ENCODE measurements at places on chromosomes 11 and 22. TPM values are rescaled to one million over a fixed set of nuclear protein-coding genes. Genes with fewer than 3 reads are reported as not detected.

DNA sequence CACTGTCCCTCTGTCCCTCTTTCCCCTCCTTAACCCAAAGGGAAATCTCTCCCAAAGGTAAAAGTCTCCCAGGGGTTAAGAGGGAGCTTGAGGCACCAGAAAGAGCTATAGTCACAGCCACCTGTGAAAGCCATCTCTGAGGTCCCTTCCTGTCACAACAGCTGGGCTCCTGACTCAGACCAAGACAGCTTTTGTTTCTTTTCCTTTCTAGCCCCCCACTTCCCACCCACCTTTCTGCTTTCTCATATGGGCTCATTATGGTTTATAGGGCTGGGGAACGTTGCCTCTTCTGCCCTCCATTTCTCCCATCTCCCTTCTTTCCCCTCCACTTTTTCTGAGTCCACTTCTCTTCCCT lies 19.1 kb downstream of the MIF start:
- DNase-seq: no peak
- peak overlapping the region; percentile 81 for H3K27ac ChIP-seq
- peak overlapping the region; percentile 85 for H3K4me3 ChIP-seq
- peaks cover 11% of the 10 kb centered on the region for H3K4me1 ChIP-seq
- H3K36me3 ChIP-seq: no peaks in the 10 kb centered on the region
- no peaks in the 10 kb centered on the region for H3K27me3 ChIP-seq

- no peak overlapping the region for H3K4me3 ChIP-seq
- H3K27ac ChIP-seq: no peak overlapping the region
- H3K36me3 ChIP-seq: no peaks in the 10 kb centered on the region
These were observed 74.5 kb downstream of the FAM76B start for GRCh38 chr11:95714843-95715776.

GRCh38 chr22:30212363-30212995 lies 34.1 kb downstream of the LIF start:
- H3K27me3 ChIP-seq: no peaks in the 10 kb centered on the region
- no peak overlapping the region for H3K27ac ChIP-seq
- H3K36me3 ChIP-seq: no peaks in the 10 kb centered on the region

ARRB1 gene
- total RNA-seq: 27.8 TPM

KDM4E gene
- not detected for total RNA-seq
